ENCODE measurements at places on chromosomes 7 and 10.

- no peak for DNase-seq
These were observed 248.3 kb downstream of the PHF14 start for GRCh38 chr7:11221984-11222383.

- DNase-seq: no peak
These were observed 69.4 kb downstream of the GRB10 start for GRCh38 chr7:50713123-50713965.

- peak; percentile 29 for DNase-seq
These were observed 139.5 kb downstream of the PLCE1 start for GRCh38 chr10:94133239-94133638.

GRCh38 chr7:102978284-102978683 lies 65.5 kb downstream of the LRRC17 start:
- DNase-seq: peak; percentile 90

- peak; percentile 54 for DNase-seq
These were observed 67.6 kb downstream of the STK17A start for GRCh38 chr7:43650457-43651052.

GRCh38 chr7:155198196-155198892 lies 99.3 kb upstream of the INSIG1 start:
- DNase-seq: no peak

- no peak for DNase-seq
These were observed 195.0 kb upstream of the SVIL start for GRCh38 chr10:29829776-29830175.

DNA sequence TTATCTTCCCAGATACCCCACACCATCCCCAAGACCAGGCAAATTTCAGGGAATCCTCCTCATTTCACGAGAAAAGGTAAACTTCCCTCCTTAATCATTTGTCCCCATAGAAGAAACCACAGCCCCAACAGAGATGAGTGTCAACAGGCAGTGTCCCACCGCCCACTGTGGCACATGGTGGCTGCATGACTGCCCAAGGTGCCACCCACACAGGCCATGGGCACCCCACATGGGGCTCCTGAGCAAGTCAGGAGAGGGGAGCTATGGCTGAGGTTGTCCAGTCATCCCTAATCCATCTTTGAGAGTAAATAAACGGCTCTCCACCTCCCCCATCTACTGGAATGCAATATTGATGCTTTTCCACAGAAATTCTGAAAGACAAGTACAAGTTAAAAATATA lies 44.1 kb downstream of the ANTXRL start:
- no peak for DNase-seq

- peak; percentile 6 for DNase-seq
These were observed 17.6 kb downstream of the ASB13 start for GRCh38 chr10:5648494-5649457.

DNA sequence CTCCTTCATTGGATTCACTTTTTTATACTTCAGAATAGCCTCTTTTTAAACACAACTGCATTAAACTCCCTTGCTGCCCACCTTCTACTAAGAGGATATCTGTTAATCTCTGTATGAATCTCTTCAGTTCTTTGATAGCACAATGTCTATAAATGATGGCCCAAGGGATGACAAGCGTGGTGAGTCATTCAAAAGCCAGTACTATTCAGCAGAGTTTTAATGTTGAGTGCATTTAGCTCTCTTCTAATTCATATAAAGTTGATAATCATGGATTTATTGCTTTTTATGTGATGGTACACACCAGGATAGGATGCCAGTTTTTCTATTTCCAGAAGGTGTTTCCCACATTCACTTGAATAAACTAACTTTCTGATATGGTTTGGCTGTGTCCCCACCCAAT lies 57.4 kb upstream of the HECTD2 start:
- DNase-seq: no peak

GRCh38 chr10:112539340-112539739 lies 92.3 kb downstream of the VTI1A start:
- DNase-seq: peak; percentile 3

- DNase-seq: peak; percentile 32
These were observed 89.6 kb downstream of the VTI1A start for GRCh38 chr10:112536663-112537062.

DNA sequence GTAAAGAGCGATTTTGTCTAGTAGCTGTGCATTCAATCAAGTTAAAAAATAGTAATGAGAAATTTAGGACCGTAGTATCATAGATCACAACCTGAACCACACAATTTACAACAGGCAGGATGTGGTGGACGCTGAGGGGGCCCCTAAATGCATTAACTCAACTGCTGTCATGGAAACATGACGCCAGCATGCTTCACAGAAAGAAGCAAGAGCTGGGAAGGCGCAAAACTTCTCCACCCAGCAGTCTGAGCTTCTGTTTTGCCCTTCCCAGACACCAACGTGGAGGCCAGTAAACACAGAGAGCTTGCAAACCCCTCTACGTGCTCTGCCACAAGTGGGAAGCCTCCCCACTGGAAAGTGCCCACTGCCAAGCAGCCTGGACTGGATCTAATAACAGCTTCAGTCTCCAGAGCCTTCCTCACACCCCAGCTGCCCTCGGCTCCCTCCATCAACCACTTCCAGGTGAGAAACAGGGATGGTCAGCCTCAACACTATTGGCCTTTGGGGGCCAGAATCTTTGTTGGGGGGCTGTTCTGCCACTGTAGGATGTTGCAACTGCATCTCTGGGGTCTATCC lies 151.8 kb downstream of the SFMBT2 start:
- peak; percentile 71 for DNase-seq

DNA sequence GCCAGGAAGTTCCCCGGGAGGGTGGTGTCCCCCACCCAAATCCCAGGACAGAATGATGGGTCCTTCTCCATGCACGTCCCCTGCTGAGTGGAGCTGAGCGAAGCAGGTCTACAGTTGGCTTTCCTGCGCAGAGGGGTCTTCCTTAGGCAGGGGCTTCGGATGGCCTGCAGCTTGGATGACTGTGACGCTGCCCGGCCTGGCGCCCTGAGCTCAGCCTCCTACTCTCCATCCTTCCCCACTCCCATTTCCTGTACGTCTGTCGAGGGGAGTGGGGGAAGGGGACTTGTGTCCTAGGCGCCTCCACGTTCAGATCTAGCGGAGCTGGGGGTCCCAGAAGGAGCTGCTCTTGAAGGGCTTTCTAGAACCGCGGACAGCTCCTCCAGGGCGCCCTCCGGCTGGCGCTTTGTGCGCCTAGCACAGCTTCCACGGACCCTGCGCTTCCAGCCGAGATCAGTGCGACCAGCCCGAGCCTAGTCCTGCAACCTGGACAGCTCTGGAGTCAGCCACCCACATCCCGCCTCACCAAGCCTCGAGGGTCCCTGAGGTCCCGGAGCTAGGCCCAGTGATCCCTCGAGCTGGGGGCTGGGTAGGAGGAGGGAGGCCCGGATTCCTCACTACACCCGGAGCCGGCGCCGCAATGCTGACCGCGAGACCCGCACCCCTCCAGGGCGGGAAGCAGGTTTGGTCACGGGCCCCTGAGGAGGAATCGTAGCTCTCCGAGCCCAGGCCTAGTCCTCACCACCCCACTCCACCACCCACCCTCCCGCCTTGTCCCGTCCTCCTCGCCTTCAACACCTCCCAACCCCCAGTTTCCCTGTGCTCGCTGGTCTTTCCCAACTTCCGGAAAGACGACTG lies 1.9 kb downstream of the GRID1 start:
- no peak for DNase-seq

DNA sequence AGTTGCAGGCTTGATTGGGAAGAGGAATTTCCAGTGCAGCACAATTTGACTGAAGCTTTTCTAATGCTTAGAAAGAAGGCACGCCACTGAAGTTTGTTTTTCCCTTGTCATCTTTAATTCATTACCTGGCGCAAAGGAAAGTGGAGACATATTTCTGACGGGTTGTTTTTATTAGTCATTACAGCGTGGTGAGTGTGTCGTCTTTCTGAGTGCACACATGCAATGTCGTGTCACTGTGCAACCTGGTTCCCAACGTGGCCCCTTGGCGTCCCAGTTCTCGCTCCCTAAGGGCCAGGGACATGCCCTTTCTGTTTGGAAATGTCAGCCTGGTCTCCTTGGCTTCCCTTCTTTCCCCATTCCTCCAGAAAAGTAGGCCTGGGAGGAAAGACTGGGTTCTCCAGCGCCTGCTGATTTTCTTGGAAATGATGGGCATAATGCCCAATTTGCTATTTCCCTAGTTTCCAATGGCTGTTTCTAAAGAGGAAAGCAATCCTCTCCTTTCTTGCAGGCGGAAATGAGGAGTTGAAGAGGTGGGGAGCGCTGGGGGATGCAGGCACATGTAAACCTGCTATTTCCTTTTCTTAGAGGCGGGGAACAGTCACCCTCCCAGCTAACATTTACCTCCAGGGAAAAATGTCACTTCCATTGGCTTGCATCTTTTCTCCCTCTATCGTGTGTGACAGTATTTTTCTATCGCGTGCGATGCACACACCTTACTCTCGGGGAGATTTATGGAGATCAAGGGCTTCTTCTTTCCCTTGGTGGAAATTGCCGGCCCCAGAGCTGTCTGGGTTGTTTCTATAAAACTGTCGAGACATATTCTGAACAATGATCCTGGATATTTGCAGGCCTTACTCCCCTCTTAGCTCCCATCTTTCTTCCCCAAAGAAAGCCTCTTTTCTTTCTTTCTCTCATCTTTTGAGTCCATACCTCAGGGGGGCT lies 249.8 kb downstream of the ARHGAP12 start:
- DNase-seq: no peak

- DNase-seq: no peak
These were observed 3.5 kb downstream of the LRRTM3 start for GRCh38 chr10:66929375-66929774.

Data from HT1080 (cell line).